ENCODE measurements at places on chromosomes 7 and 10.

- no peak for DNase-seq
These were observed 59.5 kb upstream of the ELN start for GRCh38 chr7:73968487-73968886.

- no peak for DNase-seq
These were observed 647.5 kb downstream of the SORCS3 start for GRCh38 chr10:105288613-105289012.

- no peak for DNase-seq
These were observed 137.9 kb downstream of the ELFN1 start for GRCh38 chr7:1807821-1808600.

- no peak for DNase-seq
These were observed 37.0 kb upstream of the FOXL3 start for GRCh38 chr7:252981-253380.

- no peak for DNase-seq
These were observed 16.5 kb upstream of the UBE2D1 start for GRCh38 chr10:58318346-58318745.

DNA sequence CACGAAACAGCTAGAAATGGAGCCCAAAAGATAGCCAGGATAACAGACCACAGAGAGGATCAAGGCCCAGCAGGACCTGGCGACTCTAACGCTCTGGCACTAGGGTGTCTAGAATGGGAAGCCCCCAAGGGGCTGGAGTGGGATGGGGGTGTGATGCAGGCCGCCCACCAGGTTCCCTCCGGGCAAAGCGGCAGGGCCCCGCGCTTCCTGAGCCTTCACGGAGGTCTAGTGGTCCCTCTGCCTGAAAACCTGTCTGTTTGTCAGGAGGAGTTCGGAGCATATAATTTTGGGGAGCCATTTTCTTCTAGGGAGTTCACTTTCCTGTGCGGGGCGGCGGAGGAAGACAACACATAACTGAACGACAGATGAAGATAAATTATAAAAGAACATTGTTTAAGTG is 48.2 kb upstream of the FXYD4 start:
- DNase-seq: no peak

DNA sequence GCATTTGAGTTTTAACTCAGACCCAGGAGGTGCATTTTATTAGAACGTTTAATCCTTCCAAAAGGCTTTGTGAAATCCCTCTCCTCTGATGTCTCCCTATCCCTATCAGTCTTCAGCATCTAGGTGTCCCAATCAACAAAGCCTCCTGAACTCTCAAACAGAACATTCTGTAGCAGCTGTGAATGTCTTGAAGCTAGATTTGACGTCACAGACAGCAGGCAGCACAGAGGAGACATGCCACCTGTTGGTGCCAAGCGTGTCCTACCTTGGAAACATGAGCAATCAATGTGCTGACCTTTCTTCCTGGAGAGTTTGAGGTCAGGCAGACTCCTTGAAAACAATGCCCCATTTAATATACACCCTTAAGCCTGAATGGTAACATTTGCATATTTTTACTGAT is 125.5 kb downstream of the RNLS start:
- no peak for DNase-seq

DNA sequence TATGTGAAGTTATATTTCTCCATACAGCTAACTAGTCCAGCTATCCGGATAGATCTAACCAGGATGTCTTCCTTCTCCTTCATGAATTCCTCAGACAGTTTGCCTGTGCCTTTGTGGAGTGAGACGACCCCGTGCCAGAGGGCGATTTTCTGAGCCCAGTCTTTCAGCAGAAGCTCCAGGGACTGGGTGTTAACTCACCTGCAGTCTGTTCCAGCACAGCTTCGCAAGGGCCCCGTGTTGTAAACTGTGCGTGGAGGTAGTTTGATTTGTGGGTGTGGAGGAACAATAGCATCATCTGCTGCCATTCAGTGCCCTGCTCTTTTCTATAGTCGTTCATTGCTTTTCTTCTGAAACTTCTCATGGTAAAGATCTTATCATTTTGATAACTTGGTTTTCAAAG is 103.8 kb downstream of the INPP5A start:
- DNase-seq: no peak
